ENCODE measurements at places on chromosomes 4 and X. TPM values are rescaled to one million over a fixed set of nuclear protein-coding genes. Genes with fewer than 3 reads are reported as not detected.

The AFAP1 gene
- total RNA-seq, result 10.9 TPM

The KLHL13 gene
- total RNA-seq, result 0.36 TPM

- peaks cover 22% of the 10 kb centered on the region for H3K4me1 ChIP-seq
- H3K27me3 ChIP-seq, result no peaks in the 10 kb centered on the region
- no peak overlapping the region for H3K4me3 ChIP-seq
- DNase-seq, result peak; percentile 45
- H3K36me3 ChIP-seq, result peaks cover 38% of the 10 kb centered on the region
Observed at GRCh38 chrX:49177338-49177833, 5.7 kb downstream of the PLP2 start.

The F9 gene
- not detected for total RNA-seq

The NPFFR2 gene
- not detected for total RNA-seq

DNA sequence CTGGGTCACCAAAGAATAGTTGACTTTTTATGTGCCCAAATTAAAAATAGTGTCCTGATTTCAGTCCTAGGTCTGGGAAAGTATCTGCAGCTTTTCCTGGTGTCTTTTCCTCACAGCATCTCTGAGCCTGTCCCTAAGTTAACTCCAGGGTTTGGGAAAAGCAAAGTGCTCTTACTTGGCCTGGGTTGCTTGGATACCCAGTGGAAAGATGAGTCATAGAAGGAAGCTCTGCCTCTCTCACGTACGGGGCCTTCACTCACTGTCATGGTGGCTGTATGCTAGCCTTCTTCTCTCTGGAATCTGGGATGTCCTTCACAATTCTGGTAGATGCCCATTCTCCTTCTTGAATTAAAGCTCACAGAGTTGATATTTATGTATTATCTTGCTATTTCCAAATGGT, 607.3 kb downstream of the ANKRD50 start:
- no peak overlapping the region for H3K27ac ChIP-seq
- no peaks in the 10 kb centered on the region for H3K27me3 ChIP-seq
- DNase-seq, result no peak

DNA sequence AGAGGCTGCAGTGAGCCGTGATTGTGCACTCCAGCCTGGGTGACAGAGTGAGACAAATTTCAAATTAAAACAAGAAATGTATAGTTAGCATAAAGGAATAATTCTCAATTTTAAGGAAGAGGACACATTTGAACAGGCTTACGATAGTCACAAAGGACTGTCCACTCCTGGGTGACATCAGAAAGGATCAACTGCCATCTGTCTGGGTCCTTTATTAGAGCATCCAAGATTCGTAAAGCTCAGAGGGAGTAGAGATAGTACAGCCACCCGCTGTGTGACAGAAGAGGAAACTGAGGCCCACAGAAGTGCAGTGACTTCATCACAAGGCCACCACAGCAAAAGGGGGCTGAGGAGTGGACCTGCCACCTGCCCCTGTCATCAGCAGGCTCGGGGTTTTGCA, 149.3 kb upstream of the RBPJ start:
- no peak for DNase-seq
- H3K4me3 ChIP-seq, result no peak overlapping the region
- no peak overlapping the region for H3K27ac ChIP-seq
- H3K27me3 ChIP-seq, result no peaks in the 10 kb centered on the region
- H3K36me3 ChIP-seq, result no peaks in the 10 kb centered on the region

All from CD4-positive, alpha-beta T cell (primary cell).